ENCODE measurements at places on chromosomes 6 and 20.
A peak's percentile ranks its signal among the peaks of the same experiment; 100 is the strongest.

DNA sequence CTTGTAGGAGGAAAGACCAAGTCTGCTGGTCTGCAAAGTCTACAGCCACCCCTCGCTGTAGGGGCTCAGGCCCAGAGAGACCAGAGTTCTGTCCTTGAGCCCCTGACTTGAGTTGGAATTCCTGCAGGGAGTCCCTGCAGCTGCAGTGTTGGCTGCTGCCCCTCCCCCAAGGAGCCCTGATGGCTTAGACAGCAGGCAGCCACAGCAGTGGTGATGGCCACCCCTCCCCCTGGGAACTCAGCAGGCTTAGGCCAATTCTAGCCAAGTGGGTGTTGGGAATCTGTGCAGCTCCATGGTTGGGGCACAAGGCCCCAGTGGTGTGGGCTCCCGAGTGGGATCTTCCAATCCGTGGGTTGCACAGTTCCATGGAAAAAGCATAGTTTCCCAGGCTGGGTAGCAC lies 345.4 kb downstream of the CD109 start:
- no peak for DNase-seq

- no peak for DNase-seq
Observed at GRCh38 chr6:56370127-56370540, 122.8 kb upstream of the COL21A1 start.

DNA sequence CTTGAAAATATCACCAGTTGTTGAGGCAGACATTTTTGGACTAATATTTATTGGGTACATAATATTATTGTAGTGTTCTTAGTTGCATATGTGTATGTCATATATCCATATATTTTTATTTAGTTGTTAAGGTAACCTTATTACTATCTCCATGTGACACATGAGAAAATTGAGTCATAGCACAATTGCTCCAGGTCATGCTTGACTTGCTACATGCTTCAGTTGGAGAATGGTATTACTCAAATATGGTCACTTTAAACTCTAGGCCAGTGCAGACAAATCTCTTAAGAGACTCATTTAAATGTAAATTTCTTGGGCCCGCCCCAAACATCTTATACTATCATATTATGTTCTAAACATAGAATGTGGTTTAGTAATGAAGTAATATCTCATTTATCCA lies 246.1 kb downstream of the RIMS1 start:
- no peak for DNase-seq

DNA sequence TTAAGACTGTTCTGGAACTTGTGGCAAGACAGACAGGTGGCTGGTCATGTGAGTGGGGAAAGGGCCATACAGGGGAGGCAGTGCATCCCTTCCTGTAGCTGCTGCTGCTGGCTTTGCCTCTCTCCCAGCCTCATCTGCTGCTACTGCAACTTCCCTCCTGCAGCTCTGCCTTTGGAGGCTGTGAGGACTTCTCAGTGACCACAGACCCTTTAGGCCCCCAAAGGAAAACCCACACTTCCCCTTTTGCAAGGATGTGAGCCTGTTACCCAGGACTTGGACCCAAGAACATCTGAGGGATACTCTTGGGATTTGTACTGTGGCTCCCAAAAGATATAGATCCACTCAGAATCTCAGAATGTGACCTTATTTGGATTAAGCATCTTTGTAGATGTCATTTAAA lies 91.0 kb downstream of the TMEM170B start:
- DNase-seq, result no peak

DNA sequence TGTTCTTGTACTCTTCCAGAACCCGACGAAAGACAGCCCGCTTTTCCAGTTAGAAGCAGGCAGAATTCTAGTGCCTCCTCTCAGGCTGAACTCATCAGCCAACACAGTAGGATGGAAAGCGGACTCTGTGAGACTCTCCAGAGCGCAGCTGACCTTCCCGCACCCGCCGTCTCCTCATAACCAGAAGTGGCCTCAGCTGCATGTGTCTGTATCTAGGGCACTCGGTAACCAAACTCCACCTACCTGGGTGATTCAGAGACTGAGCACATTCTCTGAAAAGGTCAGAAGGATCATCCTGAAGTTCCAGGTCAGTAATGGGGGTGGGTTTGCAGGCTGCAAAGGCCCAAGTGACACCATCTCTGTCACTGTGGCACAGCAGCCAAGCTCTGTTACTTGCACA lies 66.7 kb upstream of the NFATC2 start:
- no peak for DNase-seq

- no peak for DNase-seq
Observed at GRCh38 chr6:9745476-9745875, 669.4 kb downstream of the TFAP2A start.

DNA sequence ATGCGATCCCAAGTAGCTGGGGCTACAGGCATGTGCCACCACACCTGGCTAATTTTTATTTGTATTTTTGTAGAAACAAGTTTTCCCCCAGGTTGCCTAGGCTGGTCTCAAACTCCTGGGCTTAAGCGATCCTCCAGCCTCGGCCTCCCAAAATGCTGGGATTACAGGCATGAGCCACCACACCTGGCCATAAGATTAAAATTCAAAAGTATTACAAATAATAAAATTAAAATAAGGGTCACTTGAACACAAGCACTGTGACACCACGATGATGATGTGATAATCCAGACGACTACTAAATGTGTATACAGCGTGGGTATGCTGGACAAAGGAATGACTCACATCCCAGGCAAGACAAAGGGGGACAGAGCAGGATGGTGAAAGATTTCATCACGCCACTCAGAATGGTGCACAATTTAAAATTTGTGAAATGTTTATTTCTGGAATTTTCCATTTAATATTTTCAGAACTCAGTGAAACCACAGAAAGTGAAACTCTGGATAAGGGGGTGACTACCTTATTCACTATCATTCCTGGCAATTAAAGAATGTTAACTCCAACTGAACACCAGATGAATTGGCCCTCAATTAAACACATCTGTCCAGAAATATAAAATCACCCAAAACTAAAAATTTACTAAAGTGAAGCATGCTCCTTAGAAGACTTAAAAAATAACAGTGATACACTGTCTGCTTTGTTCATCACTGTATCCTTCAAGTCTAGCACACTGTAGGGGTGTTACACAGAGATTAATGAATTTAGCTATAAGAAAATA lies 13.1 kb downstream of the B4GALT5 start:
- no peak for DNase-seq

- DNase-seq, result peak; percentile 64
Observed at GRCh38 chr6:6696867-6697531, 108.5 kb downstream of the LY86 start.

GRCh38 chr6:53725791-53726575 lies 60.4 kb upstream of the KLHL31 start:
- DNase-seq, result peak; percentile 83

GRCh38 chr6:9140951-9141460 lies 705.7 kb upstream of the SLC35B3 start:
- DNase-seq, result no peak

Measured in activated CD4-positive, alpha-beta T cell treated with anti-CD3 and anti-CD28 coated beads for 48 hours (primary cell).